ENCODE measurements at places on chromosomes 13 and 19.

DNA sequence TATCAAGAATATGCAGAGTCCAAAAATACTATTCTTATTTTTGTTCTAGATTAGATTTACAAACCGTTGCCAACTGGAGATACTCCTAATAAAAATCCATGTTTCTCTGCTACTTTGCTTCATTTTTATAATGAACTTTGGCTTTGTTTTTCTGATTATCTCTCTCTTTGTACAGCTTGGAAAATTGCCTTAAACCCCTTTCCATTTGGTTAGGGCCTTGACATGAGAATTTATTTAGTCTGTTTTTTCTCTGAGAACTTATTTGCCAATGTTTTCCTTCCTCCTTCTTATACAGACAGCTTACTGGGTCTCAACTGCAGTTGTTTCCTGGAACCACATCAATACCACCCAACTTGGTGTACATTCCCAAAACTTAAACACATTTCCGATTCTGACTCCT lies 555.4 kb downstream of the SLITRK6 start:
- no peak for DNase-seq

DNA sequence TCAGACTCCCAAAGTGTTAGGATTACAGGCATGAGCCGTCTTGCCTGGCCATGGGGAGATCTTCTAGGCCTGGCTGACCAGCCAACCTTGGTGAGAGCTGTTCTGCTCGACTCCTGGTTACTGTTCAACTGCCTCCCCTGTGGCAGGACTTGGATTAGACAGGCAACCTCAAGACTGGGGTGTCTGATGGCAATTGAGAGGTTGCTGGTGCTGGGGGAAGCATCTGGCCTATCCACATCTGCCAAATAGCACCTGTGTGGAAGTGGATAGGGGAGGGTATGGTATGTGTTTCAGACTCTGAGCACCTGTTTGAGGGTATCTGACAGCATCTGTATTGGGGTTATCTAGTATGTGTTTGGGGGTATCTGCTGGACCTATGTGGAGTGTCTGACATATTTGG lies 44.7 kb downstream of the ARHGEF18 start:
- no peak for DNase-seq

DNA sequence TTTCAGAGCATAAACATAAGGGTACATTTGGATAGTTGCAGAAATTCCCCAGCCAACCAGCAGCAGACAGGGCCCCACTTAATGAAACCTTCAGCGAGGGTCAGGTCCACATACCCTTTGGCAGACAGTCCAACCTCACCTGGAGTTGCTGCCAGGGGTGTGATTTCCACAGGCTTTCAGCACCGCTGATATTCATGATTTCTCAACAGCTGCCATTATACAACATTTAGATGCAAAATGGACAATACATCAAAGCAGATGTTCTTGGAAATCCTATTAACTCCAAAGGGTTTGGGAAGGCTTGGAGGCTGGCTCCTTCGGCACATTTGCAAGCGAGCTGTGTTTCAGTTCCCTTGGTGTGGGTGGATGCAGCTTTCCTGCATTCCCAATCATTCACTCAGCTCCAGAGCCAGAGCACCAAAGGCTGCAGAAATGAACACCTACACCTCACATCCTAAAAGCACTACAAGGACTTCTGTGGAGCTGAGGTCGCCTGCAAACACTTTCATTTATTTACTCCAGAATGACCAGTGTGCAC lies 147.2 kb upstream of the VSTM2B start:
- DNase-seq, result peak; percentile 47

GRCh38 chr19:6678690-6679109 lies 8.7 kb upstream of the TNFSF14 start:
- DNase-seq, result no peak

DNA sequence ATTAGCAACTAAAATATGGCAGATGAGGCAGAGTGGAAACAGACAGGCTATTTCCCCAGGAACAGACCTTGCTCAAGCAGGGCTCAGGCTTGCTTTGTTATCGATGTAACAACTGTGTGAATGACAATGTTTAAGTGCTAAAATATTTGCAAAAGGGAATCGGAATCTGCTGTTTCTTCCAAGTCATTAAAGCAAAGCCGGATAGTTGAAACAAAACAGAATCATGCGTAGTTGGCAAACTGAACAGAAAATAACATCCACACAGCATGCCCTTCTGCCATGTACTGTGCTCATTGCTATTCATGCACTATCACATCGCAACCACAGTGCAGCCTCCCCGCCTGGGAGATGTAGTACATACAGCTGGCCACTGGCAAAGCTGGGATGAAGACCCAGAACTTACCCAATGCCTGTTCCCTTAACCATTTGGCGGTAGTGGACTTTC lies 799.1 kb downstream of the DIAPH3 start:
- DNase-seq, result no peak

- no peak for DNase-seq
These were observed 18.1 kb upstream of the GTF3A start for GRCh38 chr13:27406178-27406939.

- DNase-seq, result no peak
These were observed 200.3 kb downstream of the LMO7 start for GRCh38 chr13:75836441-75836840.

- no peak for DNase-seq
These were observed 39.0 kb downstream of the RCBTB2 start for GRCh38 chr13:48493851-48494250.

DNA sequence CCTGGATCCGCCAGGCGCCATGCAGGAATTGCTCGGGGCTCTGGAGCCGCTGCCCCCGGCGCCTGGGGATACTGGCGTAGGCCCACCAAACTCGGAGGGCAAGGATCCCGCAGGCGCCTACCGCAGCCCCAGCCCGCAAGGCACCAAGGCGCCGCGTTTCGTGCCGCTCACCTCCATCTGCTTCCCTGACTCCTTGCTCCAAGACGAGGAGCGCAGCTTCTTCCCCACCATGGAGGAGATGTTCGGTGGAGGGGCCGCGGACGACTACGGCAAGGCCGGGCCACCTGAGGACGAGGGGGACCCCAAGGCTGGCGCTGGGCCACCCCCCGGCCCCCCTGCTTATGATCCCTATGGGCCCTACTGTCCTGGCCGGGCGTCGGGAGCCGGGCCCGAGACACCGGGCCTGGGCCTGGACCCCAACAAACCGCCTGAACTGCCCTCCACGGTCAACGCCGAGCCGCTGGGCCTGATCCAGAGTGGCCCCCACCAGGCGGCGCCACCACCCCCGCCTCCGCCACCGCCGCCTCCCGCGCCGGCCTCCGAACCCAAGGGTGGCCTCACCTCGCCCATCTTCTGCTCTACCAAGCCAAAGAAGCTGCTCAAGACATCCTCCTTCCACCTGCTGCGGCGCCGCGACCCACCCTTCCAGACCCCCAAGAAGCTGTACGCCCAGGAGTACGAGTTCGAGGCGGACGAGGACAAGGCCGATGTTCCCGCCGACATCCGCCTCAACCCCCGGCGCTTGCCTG lies 6.1 kb downstream of the PRR12 start:
- no peak for DNase-seq

- DNase-seq, result no peak
These were observed 32.3 kb upstream of the AKAP11 start for GRCh38 chr13:42239644-42240043.

- no peak for DNase-seq
These were observed 2.1 kb downstream of the PNMA8C start for GRCh38 chr19:46426506-46427162.

GRCh38 chr13:103157016-103157415 lies 90.8 kb upstream of the SLC10A2 start:
- no peak for DNase-seq

GRCh38 chr13:57582032-57582431 lies 49.5 kb upstream of the PCDH17 start:
- DNase-seq, result peak; percentile 43

DNA sequence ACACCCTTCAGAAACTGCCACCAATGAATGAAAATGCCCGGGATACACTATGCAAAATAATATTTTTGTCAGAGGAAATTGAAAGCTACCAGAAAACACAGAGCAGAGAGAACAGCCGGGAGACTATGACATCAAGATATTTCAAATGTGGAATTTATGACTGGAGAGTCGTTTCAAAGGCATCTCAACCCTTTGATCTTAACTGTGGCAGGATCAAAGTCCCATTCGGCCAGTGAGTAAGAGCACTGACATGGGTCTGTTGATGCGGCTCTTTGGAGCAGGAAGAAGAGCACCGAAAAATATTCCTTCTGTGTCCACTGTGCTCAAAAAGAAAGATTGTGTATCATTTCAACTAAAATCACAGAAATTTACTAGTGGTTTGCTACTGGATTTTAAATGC lies 201.9 kb downstream of the RFC3 start:
- DNase-seq, result no peak

DNA sequence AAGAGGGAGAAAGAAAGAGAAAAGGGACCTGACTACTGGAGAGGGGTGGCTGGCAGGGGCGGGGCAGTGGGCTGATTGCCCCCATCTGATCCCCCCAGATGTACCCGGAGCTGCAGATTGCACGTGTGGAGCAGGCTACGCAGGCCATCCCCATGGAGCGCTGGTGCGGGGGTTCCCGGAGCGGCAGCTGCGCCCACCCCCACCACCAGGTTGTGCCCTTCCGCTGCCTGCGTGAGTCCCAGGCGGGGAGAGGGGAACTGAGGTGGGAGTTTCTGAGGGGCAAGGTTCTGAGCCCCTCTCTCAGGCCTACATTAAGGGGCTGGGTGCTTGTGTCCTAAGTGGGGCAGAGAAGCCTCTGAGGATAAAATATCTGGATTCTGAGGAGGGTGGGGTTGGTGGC lies 2.4 kb downstream of the APLP1 start:
- DNase-seq, result no peak

- no peak for DNase-seq
These were observed 25.6 kb downstream of the DHRS12 start for GRCh38 chr13:51778392-51778791.

GRCh38 chr13:78137404-78138142 lies 218.9 kb upstream of the EDNRB start:
- no peak for DNase-seq

DNA sequence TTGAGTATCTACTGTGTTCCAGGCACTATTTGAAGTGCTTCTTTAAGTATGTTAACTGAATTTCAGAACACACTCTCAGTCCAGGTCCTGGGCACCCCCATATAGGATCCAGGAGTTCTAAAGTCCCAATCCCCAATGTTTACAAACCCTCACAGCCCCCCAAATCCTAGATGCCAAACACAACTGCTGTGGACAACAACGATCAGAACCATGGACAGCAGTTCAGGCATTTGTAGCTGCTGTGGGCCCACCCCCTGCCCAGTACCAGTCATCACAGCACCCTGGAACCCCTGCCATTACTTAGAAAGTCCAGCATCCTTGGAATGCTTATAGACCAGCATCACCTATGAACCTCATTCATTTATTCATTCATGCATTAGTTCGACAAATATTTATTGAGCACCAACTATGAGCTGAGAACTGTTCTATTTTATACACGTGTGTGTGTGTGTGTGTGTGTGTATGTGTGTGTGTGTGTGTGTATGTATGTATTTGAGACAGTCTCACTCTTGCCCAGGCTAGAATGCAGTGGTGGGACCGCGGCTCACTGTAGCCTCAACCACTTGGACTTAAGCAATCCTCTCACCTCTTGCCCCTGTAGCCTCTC lies 19.3 kb upstream of the SDHAF1 start:
- no peak for DNase-seq

GRCh38 chr19:29845574-29846176 lies 33.9 kb downstream of the CCNE1 start:
- peak; percentile 76 for DNase-seq

DNA sequence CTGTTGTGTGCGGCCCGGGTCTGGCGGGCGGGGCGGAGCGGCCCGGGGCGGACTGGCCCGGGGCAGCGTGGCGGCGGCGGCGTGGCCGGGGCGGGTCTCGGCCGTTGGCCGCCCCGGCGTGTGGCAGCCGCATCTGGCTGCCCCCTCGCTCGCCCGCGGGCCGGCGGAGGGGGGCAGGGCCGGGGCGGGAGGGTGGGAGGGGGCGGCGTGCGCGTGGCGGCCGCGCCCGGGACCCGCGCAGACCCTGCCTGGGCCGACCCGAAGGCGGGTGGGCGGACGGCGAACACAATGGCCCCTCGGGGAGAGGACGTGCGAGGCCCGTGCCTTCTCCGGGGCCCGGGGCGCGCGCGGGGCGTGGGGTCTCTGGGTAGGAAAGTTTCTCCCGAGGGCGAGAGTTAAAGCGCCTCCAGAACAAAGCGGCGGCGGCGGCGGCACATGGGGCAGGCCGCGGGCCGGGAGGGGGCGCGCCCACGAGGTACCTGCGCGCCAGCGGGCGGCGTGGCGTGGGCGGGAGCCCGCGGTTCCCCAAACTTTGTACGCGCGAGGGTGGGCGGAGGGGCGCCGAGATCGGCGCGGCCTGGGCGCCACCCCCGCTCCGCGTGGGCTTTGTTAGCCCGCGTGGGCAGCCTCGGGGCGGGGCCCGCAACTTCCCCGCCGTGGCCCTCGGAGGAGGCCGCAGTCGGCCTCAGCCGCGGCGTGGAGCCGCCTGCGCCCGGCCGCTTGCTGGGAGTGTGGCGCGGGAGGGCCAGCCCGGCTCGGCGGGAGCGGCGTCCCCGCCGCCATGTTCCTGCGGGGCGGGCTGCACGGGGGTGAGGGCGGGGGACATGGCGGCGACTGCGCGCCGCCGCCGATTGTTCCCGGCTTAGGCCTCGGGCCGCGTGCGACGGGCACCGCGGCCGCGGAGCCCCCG lies 764 bp downstream of the MIR17HG start:
- DNase-seq, result peak; percentile 88

DNA sequence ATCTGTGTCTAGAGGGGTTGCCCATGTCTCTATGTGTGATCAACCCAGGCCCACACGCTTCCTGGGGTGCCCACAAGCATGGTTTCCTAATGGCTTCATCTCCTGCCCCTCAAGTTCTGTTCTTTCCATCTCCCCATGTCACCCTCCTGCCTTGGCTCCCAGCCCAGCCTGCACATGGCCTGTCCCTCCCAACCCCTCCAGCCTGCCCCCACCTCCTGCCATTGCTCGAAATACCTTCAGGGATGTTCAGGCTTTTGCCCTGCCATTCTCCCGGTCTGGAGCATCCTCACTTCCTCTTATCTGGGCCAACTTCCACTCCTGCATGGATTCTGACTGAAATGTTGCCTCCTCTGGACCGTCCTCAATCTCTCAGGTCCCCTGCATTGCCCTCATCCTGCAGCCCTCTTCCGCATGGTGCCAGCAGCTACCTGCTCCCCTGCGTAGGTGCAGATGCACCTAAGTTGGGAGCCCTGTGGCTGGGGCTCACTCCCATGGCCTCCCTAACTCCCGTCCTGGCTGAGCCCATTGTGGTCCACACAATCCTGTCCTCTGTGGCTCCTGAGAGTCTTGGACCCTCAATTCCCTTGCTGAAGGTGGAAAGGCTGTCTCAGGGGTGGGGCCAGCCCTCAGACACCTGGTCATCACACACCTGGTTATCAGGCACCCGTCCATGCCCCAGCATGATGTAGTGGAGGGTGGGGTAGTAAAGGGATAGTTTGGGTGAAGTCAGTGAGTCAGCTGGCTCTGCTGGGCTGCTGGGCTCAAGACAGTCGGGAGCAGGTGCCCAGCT lies 152.1 kb downstream of the URI1 start:
- DNase-seq, result peak; percentile 58

- DNase-seq, result no peak
These were observed 20.3 kb upstream of the CACNA1A start for GRCh38 chr19:13526552-13526951.

DNA sequence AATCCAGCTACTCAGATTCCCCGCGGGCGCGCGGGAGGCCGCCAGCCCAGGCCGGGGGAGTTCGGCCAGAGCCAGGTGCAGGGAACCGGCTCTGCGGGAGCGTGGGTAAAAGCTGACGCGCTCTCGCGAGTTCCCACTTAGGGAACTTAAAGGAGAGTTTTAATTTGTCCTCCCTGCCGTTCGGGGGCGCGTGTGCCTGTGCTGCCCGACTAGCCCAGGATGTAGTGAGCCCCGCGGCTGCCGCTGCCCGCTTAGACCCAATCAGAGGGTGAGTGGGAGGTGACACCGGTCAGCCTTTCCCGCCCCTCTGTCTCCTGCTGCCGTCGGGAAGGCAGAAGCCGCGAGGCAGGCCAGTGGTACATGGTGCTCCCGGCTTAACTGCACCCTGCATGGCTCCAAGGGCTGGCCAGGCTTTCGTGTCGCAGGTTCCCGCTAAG lies 36.0 kb upstream of the NEK3 start:
- peak; percentile 96 for DNase-seq
